ENCODE measurements at places on chromosomes 5 and 9. TPM values are rescaled to one million over a fixed set of nuclear protein-coding genes. Genes with fewer than 3 reads are reported as not detected.
A peak's percentile ranks its signal among the peaks of the same experiment; 100 is the strongest.

TAF11L8 gene
- total RNA-seq, result not detected

LEAP2 gene
- 3.4 TPM for total RNA-seq

DAB2IP gene
- 25.2 TPM for total RNA-seq

PRDM9 gene
- total RNA-seq, result not detected

DNA sequence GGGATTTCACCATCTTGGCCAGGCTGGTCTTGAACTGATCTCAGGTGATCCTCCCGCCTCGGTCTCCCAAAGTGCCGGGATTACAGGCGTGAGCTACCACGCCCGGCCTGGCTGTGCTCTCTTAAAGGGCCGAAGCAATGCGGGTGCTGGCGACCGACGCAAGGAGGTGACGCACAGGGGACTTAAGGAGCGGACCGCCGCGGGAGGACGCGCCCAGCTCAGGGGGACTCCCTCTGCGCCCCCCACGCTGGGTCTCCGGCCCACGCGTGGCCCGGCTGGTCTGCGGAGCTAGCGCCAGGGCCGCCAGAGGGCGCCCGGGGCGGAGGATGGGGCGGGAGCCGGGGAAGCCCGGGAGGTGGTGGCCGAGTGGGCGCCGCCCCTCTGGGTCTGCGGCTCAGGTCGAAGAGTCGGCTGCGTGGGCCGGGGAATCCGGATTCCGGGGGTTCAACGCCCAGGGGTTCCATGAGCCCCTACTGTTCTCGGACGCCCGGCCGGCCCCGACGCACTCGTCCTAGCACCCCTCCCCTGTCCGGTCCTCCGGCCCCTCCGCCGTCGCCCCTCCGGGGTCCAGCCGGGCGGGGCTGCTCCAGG is 502 bp upstream of the CERCAM start:
- H3K27ac ChIP-seq, result peak overlapping the region; percentile 67
- DNase-seq, result peak; percentile 80
- H3K4me3 ChIP-seq, result peak overlapping the region; percentile 99
- H3K27me3 ChIP-seq, result no peaks in the 10 kb centered on the region
- peaks cover 21% of the 10 kb centered on the region for H3K4me1 ChIP-seq
- no peaks in the 10 kb centered on the region for H3K36me3 ChIP-seq

- no peaks in the 10 kb centered on the region for H3K27me3 ChIP-seq
- no peak for DNase-seq
- no peaks in the 10 kb centered on the region for H3K36me3 ChIP-seq
- H3K4me1 ChIP-seq, result no peaks in the 10 kb centered on the region
- no peak overlapping the region for H3K27ac ChIP-seq
Measured at GRCh38 chr9:80867731-80868130, 821.6 kb downstream of the TLE1 start.

DNA sequence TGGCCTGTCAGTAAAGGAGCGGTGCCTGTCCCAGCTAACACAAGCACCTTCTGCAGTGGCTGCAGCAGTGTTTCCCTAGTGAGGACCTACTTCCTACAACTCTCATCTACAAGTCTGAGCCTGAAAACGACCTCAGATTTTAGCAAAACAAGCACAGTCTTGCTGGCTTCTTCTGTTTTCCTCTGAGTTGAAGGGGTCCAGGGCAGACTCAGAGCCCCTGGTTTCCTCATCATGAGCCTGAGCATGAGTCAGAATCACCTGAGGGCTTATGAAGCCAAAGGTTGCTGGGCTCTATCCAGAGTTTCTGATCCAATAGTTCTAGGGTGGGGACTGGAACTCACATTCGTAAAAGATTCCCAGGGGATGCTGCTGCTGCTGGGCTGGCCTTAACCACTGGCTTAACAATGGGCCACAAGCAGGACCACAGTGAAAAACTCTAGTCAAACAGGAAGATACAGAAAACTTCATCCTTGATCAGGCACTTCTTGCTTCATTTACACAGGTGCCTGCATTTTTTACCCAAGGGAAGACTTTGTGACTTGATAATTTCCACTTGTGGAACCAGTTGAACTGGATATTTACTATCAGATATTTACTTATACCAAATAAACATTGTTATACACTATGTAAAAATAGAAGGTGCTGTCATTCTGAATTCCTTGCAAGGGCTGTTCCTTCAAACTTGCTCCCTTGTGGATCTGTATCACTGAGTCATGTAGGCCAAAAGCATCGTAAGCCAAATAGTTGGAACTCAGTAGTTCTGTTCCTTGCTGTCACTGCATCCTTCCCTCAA is 4.3 kb upstream of the ACER2 start:
- DNase-seq, result peak; percentile 54
- no peak overlapping the region for H3K4me3 ChIP-seq
- no peaks in the 10 kb centered on the region for H3K27me3 ChIP-seq
- H3K4me1 ChIP-seq, result peaks cover 40% of the 10 kb centered on the region
- H3K36me3 ChIP-seq, result no peaks in the 10 kb centered on the region

DNA sequence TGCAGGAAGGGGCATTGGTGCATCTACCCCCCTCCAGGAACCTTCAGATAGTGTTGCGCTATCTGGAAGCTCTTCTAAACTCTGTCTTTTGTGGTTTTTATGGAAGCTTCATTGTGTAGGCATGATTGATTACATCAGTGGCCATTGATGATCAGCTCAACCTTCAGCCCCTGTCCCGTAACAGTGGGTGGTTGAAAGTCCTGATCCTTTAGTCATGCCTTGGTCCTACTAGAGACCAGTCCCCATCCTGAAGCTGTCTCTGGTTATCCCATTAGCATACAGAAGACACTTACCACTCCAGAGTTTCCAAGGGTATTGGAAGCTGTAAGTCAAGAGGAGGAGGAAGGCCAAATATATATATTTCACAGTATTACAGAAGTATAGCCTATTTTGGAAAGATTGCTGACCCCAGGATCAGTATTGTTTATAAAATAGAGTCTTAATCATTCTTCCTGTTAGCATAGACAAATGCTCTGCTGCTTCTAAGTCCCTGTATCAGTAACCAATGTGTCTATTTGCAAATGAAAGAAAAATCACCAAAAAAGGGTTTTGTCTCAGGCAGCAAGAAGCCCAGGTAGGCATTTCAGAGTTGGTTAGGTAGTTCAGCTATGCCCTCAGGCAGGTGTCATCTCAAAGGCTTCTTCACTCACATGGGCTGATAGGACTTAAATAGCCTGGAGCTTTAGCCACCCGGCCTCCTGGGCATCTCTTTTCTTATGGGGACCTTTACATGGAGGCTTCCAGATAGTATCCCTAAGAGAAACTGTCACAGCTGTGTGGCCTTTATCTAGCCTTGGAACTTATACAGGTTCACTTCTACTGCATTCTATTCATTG is 41.6 kb downstream of the SPIN1 start:
- H3K27me3 ChIP-seq, result no peaks in the 10 kb centered on the region
- H3K4me1 ChIP-seq, result no peaks in the 10 kb centered on the region
- peaks cover 2% of the 10 kb centered on the region for H3K36me3 ChIP-seq

DNA sequence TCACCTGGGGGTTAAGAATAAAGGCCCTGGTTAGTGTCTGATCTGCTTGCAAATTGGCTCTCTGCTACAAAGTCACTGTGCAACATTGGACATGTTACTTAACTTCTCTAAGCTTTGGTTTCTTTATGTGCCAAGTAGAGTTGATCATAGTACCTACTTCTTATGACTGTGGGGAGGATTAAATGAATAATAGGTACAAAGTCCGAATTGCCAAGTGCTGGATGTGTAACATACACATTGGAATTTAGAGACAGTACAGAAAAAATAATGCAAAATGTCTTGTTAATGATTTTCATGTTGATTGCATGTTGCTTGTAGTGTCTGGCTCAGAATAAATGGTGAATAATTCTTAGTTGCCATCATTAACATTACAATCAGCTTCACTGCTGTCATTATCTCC is 2.2 kb downstream of the DOCK8 start:
- H3K4me1 ChIP-seq, result peaks cover 30% of the 10 kb centered on the region
- H3K27me3 ChIP-seq, result no peaks in the 10 kb centered on the region

DNA sequence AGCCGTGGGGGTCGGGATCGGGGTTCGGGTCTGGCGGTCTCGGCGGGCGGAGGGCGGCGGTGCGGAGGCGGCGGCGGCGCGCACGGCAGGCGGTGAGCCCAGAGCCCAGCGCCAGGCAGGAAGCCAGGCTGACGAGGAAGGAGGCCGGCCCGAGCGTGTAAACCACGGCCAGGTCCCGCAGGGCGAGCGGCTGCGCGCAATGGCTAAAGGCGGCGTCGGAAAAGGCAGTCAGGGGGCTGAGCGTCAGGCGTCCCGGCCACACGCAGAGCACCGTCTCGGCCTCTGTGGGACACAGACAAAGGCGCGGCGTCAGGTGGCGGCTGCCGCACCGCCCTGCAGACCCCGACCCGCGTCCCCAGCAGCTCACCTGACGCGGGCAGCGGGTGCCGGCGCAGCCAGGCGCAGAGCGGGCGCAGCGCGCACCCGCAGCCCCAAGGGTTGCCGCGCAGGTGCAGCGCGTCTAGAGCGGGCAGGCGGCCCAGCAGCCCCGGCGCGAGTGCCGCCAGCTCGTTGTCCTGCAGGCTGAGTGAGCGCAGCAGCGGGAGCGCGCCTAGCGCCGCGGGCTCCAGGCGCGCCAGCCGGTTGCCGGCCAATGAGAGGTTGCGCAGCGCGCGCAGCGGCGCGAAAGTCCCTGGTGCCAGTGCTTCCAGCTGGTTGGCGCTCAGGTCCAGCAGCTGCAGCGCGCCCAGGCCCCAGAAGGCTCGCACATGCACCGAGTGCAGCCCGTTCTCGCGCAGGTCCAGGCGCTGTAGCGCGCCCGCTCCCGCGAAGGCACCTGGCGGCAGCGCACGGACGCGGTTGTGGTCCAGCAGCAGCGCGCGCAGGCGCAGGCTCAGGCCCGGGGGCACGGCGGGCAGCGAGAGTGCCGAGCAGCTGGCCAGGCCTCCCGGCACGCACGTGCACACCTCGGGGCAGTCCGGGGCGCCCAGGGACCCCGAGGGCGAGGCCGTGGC is 671 bp downstream of the LRRC26 start:
- H3K27ac ChIP-seq, result no peak overlapping the region
- peaks cover 35% of the 10 kb centered on the region for H3K4me1 ChIP-seq
- H3K36me3 ChIP-seq, result no peaks in the 10 kb centered on the region
- no peak overlapping the region for H3K4me3 ChIP-seq
- H3K27me3 ChIP-seq, result peaks cover 5% of the 10 kb centered on the region
- DNase-seq, result peak; percentile 70

- peaks cover 23% of the 10 kb centered on the region for H3K27me3 ChIP-seq
- no peak overlapping the region for H3K27ac ChIP-seq
- no peak overlapping the region for H3K4me3 ChIP-seq
- no peak for DNase-seq
Measured at GRCh38 chr5:73419117-73419464, 29.5 kb downstream of the FOXD1 start.

- H3K27ac ChIP-seq, result no peak overlapping the region
- no peak for DNase-seq
Measured at GRCh38 chr9:12956805-12957204, 182.0 kb downstream of the LURAP1L start.
